ENCODE measurements at places on chromosomes 6 and 20.
A peak's percentile ranks its signal among the peaks of the same experiment; 100 is the strongest.

- DNase-seq = peak; percentile 58
Observed at GRCh38 chr6:128725271-128726233, 157.4 kb upstream of the LAMA2 start.

GRCh38 chr20:50625986-50626677 lies 65.2 kb downstream of the RIPOR3 start:
- peak; percentile 76 for DNase-seq

- no peak for DNase-seq
Observed at GRCh38 chr6:106849676-106850332, 124.7 kb downstream of the CD24 start.

DNA sequence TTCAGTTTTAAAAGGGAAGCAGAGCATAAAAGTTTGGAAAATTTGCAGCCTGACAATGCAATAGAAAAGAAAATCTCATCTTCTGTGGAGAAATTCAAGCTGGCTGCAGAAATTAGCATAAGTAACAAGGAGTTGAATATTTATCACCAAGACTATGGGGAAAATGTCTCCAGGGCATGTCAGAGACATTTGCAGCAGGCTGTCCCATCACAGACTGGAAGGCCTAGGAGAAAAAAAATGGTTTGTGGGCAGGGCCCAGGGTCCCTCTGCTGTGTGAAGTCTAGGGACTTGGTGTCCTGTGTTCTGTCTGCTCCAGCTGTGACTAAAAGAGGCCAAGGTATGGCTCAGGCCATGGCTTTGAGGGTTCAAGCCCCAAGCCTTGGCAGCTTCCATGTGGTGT lies 8.1 kb upstream of the LAMA2 start:
- DNase-seq = no peak

- no peak for DNase-seq
Observed at GRCh38 chr20:17026346-17026745, 200.5 kb upstream of the PCSK2 start.

All from sciatic nerve (tissue), 2 donors.